ENCODE measurements at places on chromosomes 3 and 15.

GRCh38 chr15:84595660-84596059, 5.1 kb upstream of the ZSCAN2 start:
- no peak for DNase-seq

- DNase-seq = peak; percentile 82
Measured at GRCh38 chr15:78618490-78618934, 2.3 kb downstream of the CHRNA3 start.

DNA sequence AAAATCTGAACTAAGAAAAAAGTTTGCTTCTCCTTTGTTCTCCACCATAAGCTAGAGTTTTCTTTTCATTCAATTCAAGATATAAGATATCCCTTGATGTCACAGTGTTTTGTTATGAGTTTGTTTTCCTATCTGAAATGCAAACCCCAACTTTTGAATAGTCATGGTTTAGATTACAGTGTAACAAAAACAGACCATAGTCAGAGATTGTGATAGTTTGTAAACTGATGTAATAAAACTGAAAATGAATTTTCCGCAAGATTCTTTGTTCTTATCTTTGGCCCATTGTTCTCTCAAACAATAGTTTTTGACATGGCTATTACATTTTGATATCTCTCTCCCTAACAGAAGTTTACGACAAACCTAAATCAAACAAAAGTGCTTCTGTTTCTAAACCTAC, 121.7 kb upstream of the GADL1 start:
- no peak for DNase-seq

- no peak for DNase-seq
Measured at GRCh38 chr3:69244039-69244438, 121.6 kb upstream of the LMOD3 start.

GRCh38 chr3:184541886-184542562, 19.6 kb upstream of the EPHB3 start:
- DNase-seq = no peak

GRCh38 chr15:36356978-36357601, 222.3 kb upstream of the CDIN1 start:
- no peak for DNase-seq

DNA sequence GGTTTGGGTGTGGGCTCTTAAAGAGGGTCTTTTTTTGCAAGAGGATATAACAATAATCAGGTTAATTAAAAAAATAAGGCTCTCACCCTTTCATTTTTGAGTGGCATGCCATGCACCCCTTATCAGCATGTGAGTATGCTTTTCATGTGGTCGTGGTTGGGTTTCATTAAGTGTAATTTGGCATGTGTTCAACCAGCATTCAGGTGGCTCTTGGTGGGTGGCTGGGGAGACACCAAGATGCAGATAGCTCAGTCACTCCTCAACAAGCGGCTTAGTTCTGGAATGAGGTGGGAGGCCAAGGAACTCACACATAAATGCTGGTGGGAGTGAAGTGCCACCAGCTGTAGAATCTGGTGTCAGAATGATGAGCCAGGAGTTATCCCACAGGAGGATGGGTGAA, 66.8 kb downstream of the FLNB start:
- DNase-seq = no peak
